Spleen (tissue), 13 donors: ENCODE measurements at places on chromosomes 6 and 20.

DNA sequence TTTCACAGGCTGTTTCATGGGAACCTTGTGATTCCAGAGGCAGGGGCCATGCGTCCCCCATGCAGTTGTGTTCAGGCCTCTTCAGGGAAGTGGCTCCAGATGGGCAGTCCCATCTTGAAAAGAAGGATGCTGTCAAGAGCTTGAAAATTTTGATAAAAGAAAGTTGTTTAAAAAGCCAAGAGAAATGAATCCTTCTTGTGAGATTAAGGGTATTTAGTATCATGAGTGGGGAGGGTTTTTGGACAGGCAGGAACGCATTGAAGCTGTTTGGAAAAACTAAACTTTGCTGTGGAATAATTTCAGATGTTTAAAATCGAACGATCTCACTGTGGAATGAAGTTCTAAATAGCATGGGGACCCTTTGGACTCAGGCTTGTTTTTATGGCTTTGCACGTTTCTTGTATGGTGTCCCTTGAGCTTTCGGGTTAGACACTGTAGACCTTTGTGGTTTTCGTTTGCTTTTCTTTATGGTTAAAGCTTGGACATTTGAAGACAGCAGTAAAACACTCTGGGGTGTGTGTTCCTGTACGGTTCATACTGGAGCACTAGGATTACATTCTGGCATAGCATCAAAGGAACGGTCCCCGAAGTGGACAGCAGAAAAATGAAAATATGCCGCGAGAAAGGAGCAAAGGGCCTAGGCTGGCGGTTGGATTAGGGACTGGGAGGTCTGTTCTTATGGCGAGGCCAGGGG, 18.2 kb downstream of the KIF25 start:
- no peak for DNase-seq

GRCh38 chr6:140107216-140107615, 732.8 kb upstream of the CITED2 start:
- DNase-seq, result no peak

- DNase-seq, result no peak
Measured at GRCh38 chr6:72783666-72784065, 161.8 kb downstream of the KCNQ5 start.

GRCh38 chr6:125415913-125416312, 114.1 kb upstream of the HDDC2 start:
- DNase-seq, result no peak

DNA sequence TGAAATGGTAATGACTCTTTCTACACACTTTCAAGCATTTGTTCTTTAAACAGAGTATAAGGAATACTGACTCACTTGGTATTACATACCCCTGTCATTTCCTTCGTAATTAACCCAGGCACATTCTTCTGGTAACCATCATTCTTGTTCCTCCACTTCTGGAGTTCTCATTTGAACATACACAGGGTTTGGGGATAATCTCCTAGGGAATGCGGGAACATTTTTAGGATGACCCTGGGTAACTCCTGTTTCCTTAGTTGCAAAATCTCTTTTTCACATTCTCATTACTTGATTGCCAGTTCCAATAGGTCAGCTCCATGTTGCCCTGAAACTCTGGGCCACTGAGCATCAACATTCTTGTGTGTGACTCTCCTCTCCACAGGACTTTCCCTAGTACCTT, 51.5 kb upstream of the E2F3 start:
- no peak for DNase-seq

DNA sequence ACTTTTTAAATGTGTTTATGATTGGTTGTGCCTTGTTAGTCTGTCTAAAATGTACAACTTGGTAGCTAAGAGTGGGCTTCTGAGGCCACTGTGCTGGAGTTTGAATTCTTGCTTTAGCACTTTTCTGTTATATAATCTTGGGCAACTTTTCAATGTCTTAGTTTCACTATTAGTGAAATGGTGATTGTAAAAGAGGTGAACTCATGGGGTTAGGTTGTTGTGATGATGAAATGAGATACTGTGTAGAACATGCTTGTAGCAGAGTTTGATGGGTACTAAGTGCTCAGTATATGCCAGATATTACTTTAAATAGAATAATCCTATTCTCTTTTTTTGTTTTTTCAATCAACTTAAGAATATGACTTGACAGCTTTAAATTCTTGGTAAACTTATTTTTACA, 624.7 kb downstream of the CD109 start:
- DNase-seq, result no peak

DNA sequence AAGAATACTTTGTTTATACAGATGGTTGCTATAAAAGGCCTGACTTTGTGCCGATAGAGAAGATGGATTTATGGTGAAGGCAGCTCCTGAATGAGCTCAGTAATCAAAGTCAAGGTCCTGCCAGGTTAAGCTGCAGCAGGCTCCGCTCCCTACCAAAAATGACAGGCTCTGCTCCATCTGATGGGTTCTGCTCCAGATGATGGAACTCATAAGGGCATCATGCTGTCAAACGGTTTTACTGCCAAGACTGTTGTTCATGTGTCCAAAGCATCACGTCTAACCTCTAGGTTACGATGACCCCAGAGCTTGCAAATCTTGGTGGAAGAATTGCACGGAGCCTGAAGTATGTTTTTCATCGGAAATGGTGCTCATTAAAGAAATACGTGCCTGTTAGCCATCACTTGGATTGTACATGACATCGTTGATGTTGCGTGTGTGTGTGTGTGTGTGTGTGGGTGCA, 19.2 kb upstream of the PTGIS start:
- DNase-seq, result no peak

- DNase-seq, result no peak
Measured at GRCh38 chr6:46845126-46845525, 51.9 kb downstream of the MEP1A start.

- DNase-seq, result no peak
Measured at GRCh38 chr20:34562641-34563040, 4.1 kb downstream of the MAP1LC3A start.

- no peak for DNase-seq
Measured at GRCh38 chr6:158514991-158515390, 44.9 kb upstream of the TMEM181 start.

DNA sequence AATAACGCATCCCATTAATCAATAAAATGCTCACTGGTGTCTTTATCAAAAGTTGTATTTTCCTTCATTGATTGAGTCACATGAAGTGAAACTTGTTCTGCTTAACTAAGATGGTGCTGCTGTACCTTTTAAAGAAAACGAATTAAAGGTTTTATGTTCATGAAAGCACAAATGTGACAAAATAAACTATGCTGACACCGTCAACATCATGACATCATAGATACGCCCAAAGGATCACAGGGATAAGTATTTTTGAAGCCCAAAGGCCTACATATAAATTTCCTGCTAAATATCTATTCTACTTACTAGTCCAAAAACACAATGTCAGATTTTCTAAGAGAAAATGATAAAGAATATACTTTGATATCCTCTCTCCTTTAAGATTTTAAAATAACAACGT, 94.4 kb downstream of the FAM217A start:
- no peak for DNase-seq

DNA sequence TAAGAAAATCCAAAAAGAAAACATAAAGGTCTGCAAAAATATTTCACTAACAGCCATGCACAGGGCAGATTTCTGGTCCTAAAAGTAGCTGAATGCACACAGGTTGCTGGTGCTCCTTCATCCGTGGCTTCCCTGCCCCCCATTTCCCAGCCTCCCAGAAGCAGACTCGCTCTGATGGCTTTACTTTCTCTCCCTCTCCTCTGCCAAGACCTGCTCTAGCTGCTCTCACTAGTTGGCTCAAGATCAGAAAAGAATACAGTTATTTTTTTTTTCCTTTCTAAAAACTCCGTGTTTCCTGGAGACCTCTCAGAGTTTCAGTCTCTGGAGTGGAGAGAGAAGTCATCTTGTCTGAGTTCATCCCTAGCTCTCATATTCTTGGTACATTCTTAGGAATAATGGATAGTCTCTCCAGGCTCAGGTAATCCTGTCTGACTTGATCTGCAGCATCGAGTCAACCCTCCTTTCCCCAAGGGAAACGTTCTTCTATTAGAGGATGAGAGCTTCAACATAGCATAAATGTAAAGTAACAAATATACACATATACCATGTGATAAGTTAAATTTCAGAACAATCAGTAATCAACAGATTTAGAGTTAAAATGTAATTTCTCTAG, 214.2 kb downstream of the TBC1D7 start:
- no peak for DNase-seq

DNA sequence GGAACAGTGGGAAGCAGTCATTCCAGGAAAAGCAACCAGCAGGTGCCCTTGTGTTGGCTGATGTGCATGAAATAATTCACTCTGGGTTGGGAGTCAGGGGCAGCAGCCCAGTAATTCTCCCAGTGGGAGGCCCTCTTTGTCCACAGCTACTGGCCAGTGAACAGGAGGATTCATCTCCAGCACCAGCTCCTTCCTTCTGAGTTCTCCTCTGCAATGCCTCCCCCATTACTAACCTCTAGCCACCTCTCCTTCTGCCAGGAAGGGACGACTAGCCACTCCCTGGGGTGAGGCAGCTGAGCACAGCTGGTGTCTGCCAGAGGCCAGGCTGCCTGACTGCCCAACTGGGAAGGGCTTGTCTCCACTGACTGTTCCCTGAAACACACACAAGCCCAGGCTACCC, 12.5 kb upstream of the R3HDML start:
- DNase-seq, result no peak

GRCh38 chr6:167469101-167469500, 144.2 kb downstream of the TTLL2 start:
- no peak for DNase-seq

DNA sequence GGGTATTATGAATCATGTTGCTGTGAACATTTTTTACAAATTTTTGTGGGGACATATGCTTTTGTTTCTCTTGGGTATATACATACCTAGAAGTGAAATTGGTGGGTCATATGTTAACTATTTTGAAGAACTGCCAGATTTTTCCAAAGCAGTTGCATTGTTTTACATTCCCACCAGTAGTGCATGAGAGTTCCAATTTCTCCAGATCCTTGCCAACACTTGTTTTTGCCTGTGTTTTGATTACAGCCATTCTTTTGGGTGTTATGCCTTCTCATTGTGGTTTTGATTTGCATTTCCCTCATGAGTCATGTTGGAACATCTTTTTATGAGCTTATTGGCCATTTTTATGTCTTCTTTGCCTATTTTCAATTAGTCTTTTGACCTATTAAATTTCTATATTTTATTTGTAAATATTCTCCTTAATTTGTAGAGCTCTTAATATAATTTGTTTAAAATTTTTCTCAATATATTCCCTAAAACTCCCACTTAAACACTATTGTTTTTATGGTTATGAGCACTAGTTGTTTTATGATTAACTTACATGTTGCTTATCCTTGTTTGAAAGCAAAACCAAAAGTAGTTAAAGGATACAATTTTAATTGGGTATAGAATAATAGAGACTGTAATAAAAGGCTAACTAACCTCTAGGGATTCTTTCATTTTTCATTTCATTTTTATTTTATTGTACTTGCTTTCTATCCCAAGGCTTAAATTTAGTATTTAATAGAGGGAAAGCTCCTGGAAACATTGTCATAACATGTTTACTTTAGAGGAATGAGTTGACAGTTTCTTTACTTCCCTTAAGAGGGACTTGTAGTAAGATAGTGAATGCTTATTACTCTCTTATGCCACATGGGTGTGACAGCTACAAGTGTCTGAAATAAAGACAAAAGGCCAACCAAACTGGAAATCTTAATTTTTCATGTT, 5.5 kb downstream of the UBR2 start:
- no peak for DNase-seq

GRCh38 chr6:7042056-7042653, 65.6 kb upstream of the RREB1 start:
- no peak for DNase-seq
